Prostate gland (tissue), 2 donors: ENCODE measurements at places on chromosomes 13 and 19.

DNA sequence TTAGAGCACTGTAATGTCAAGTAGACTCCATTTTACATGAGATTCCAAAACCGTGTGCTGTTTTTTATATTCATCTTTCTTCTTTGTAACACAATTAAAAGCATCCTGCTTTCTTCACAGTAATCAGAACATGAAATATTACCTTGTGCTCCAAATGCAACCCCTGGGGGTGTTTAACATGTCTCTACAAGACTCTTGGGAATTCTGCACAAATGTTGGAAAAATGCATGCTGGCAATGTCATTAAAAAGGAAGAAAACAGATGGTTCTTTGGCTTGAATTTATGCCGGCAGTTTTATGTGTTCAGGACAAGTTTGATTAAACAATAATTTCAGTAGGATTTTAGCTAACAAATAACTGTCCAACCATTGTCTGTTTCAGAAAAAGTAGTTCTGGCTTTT, 159.1 kb downstream of the LIG4 start:
- DNase-seq = no peak

DNA sequence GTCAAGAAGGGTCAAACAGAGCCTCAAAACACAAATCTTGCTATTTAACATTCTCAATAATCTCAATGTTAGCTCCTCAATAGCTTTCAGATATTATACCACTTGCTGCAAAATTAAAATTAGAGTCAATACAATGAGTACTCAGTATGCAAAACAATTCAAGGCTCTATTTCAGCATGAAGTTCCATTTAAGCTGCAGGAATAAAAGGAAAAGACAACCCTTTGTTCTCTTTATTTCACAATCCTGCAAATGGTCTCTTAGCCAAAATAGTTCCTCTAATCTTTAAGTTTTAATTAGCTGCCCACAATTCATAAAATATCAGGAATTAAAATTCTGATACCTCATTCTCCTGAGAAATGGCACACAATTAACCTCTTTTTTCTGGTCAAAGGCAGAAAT, 40.5 kb upstream of the DCT start:
- no peak for DNase-seq

DNA sequence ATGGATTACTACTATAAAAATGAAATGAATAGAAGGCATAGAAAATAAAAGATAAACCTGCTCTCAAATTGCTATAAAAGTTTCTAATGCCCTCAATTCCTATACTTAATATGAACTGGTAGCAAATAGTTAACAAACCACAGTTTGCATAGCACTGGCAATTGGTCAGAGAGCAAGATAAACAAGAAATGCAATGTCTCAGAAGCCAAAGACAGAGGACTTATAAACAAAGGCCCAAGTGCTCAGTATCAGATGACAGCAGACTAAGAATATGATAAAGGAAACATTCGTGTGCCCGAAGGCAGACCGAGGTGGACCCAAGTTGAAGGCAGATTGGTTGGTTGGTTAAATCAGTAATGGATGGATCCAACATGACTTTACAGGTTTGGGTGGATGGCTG, 50.6 kb downstream of the IPO5 start:
- peak; percentile 9 for DNase-seq

- DNase-seq = no peak
Observed at GRCh38 chr13:95296326-95296925, 4.8 kb downstream of the ABCC4 start.

DNA sequence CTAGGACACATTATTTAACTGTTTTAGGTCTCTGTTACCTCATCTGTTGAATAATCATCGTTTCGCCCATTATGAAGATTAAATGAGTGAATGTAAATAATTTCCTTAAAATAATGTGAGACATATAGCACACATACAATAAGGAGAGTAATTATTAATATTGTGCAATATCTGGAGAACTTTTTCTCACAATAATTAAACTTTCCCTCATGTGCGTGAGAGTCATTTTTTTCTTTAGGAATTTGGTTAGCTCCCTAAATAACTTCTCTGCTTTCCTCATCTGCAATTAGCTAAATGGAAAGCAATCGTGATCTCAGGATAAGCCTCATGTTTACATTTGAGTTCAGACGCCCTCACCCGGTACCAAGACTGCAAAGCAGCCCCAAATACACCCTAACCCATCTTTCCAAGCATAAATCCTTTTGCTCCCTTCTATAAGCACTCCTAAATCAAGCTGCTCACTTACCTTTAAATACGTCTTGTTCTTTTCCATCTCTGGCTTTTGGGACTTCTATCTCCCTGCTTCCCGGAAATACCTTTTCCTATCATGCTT, 78.8 kb downstream of the MZT1 start:
- no peak for DNase-seq

- DNase-seq = peak; percentile 30
Observed at GRCh38 chr19:4172861-4173473, 9.4 kb downstream of the SIRT6 start.

DNA sequence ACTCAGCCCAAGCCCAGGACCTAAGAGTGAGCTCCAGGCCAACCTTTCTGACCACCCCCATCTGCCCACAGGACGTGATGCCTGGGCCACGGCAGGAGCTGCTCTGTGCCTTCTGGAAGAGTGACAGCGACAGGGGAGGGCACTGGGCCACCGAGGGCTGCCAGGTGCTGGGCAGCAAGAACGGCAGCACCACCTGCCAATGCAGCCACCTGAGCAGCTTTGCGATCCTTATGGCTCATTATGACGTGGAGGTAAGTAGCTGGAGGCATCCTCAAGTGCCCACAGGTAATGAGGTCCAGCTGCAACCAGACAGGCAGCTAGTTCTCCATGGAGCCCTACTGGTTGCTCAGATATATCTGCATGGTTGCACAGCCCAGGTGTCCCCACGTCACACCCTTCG, 14.8 kb downstream of the DDX39A start:
- no peak for DNase-seq

GRCh38 chr13:69109891-69110525, 997.6 kb upstream of the ATXN8OS start:
- DNase-seq = no peak

GRCh38 chr13:110407531-110407930, 100.4 kb downstream of the COL4A2 start:
- DNase-seq = no peak

DNA sequence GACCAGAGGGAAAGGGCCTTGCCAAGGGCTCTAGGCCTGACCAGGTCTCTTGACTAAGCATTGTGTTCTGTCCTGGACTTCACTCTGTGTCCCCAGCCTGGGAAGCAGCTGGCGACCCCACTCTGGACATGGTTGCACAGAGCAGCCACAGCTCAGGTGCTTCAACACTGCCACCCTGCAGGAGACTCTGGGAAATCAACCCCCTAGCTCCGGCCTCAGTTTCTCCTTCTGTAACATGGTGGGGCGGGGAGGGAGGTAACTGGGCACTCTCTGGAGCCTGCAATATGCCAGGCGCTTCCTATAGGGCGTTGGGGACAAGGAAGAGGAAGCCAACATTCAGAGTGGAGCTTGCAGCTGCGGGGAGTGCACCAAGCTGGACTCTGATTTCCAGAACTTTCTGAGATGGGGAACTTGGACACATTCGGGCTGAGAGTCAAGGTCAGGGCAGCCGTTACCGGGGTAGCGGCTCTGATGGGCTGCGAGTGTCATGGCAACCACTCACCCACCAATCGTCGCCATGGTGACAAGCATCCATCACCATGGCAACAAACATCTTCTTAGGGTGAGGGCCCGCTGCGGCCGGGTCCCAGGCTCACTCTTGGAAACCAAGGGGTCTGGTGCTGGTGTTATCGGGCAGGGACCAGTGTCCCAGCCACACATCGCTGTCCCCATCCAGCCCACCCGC, 12.8 kb downstream of the F2RL3 start:
- DNase-seq = no peak

DNA sequence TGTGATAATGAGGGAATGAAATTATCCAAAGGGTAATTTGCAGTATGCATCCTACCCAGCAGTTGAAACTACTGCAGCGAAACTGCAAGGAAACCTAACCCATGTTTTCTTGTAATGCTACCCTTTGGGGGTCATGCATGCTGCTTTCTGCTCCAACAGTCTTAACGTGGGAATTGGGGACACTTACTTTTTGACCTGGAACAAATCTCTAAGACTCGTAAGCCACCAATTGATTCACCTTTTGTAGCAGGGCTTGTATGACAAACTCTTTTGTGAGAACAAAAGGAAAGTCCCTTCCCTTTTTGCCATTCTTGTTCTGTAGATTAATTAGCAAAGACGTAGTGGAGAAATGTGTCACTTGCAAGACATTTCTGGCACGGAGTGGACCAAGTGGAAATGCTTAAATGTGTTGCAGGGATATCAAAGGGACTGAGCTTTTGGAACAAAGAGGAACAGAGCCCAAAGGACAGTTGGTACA, 27.4 kb downstream of the LRCH1 start:
- DNase-seq = no peak

DNA sequence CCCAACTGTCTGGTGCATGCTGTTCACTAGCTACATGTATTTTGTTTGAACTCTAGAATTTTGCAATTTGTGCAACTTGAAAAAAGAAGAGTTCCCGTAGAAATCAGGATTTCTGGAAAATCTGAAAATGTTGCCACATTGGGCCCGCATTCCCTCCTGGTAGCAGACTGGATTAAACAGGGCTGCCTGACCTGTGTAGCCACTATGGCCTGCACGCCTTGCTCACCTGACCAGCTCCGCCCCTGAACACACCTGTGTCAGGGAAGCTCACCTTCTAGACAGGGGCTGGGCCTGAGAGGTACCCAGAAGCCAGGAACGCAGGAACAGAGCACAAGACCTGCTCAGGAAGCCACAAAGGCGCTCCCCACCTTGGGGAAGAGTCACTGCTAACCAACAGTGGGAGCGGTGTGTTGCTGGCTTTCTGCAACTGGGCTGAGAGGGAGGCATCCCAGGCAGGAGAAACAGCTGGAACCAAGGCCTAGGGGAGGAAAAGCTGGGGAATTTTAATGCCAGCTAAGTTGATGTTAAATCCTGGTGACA, 106.5 kb downstream of the UQCRFS1 start:
- DNase-seq = no peak

DNA sequence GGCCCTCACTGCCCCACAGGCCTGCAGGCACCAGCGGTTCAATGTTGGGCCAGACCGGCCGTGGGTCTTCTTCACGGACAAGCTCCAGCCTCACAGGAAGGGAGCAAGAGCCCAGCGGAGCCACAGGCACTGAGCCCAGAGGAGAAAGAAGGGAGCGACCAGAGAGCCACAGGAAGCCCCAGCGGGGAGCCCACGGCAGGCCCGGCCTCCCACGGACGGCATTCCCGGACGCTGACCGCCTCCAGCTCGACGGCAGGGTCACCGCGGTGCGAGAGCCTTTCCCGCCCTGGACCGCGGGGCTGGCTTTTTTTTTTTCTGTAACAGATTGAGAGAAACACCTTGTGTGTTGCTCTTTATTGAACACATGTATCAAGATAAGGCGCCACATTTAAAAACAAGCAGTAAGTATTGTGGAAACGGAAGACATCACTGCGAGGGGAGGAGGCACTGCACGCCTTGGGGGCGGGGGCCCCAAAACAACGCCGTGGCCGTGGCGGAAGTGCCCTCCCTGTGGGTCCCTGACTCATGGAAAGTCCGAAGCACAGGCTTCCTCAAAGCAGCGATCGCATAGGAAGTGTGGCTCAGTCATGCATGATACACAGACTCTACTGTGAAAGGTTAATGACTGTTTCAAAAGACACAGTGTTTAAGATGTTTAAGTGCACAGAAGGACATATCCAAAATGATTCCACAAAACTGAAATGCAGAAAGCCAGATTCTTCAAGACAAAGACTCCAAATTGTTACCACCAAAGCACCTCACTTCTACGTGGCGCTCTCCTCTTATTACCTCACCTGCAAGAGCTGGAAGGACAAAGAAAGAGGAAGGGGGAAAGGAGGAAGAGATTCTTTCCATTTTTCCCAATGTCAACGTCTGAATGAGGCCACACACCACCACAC, 3.5 kb downstream of the RASA3 start:
- no peak for DNase-seq

- peak; percentile 66 for DNase-seq
Observed at GRCh38 chr19:48510421-48511268, 990 bp downstream of the LMTK3 start.

DNA sequence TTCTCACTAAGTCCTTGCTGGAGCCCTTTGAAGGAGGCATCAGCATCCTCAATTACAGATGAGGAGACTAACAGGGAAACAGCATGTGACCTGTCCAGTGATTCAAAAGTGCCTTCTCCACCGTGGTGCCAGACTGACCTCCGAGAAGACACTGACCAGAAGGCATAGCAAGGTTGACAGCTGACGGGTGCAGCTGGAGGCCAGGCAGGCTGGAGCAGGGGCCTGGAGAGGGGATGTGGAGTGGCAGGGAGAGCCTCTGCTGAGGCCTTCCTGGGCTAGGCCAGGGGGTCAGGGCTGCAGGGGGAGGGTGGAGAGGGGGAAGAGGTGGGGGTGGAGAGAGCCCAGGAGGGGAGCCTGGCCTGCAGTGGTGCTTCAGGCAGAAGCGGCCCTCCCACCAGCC, 66.3 kb downstream of the KCTD15 start:
- DNase-seq = no peak

- no peak for DNase-seq
Observed at GRCh38 chr13:48686636-48687210, 33.0 kb downstream of the CYSLTR2 start.

DNA sequence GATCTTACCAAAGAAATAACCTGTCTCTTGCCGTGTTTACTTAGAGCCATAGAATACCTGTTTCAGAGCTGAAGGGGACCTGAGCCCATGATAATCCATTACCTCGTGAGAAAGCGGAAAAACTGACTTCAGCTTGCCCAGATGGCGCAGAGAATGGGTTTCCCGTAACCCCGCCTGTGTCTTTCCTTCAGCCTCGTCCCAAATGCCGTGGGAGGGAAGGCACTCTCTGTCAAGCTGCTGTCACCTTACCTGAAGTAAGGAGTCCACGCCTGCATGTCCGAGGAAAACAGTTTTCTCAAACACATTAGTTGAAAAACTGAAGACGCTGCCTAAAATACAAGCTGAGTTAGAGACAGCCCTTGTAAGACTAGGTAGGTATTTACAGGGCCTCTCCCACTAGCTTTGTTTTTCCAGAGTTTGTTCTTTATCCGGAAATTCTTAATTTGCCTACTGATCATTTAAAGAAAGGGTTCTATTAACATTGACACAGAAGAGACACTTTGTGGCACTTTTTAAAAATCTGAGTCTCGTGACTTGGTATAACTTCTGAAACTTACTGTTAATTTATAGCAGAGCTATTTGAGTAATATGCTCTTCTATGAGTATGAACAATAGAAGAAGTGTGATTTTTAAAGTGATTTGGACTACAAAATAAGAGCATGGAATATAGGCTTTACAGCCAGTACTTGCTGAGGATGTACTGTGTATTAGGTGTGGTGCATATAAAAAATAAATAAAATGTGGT, 1.3 kb upstream of the INTS6 start:
- peak; percentile 23 for DNase-seq

DNA sequence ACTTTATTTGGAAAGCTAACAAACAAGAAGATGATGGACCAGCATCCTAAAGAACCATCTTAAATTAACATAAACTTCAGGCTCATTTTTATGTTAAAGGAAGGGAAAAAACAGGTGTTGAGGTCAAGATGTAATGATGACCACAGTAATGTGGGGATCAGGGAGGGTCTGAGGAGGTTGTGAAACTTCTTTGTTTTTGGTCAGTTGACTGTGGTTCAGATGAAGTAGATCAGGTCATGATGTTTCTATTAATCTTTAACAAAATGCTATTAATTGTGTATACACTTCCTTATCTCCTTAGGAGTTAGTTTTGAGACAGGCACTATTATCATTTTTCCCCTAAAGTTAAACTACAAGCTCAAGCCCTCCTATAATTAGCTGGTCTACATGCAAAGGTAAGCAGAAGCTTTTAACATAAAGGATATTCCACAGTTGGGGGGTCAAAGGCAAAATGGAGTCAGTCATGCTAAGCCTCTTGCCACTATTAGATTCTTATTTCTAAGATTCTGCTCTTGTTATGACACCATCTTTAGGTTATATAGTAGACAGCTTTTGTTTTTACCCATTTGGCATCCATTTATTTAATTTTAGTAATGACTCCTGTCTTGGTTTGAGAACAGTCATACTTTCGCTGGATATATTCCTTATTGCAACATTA, 800.1 kb upstream of the PCDH9 start:
- DNase-seq = no peak
